ENCODE measurements at places on chromosomes 6 and 20. TPM values are rescaled to one million over a fixed set of nuclear protein-coding genes. Genes with fewer than 3 reads are reported as not detected.

The SCUBE3 gene
- 0.59 TPM for total RNA-seq

The RRP36 gene
- 29.0 TPM for total RNA-seq

The R3HDML gene
- total RNA-seq, result not detected

The TPBG gene
- total RNA-seq, result 7.4 TPM

The SLC35D3 gene
- total RNA-seq, result not detected

The NNAT gene
- 2.6 TPM for total RNA-seq

The CALHM5 gene
- 3.4 TPM for total RNA-seq

The VNN1 gene
- 0.19 TPM for total RNA-seq

The GTSF1L gene
- total RNA-seq, result not detected

The CLDN20 gene
- not detected for total RNA-seq

The ASIP gene
- total RNA-seq, result 2.7 TPM

The LTB gene
- not detected for total RNA-seq

The ARMC12 gene
- total RNA-seq, result not detected

The CGAS gene
- total RNA-seq, result 1.7 TPM

The FAM120B gene
- 18.6 TPM for total RNA-seq

The ECHDC1 gene
- total RNA-seq, result 29.8 TPM

The NHLRC1 gene
- 2.4 TPM for total RNA-seq

All from right atrium auricular region (tissue), 2 donors.